ENCODE measurements at places on chromosomes 3 and 15. TPM values are rescaled to one million over a fixed set of nuclear protein-coding genes. Genes with fewer than 3 reads are reported as not detected.

CRELD1 gene
- total RNA-seq = 18.7 TPM

DNA sequence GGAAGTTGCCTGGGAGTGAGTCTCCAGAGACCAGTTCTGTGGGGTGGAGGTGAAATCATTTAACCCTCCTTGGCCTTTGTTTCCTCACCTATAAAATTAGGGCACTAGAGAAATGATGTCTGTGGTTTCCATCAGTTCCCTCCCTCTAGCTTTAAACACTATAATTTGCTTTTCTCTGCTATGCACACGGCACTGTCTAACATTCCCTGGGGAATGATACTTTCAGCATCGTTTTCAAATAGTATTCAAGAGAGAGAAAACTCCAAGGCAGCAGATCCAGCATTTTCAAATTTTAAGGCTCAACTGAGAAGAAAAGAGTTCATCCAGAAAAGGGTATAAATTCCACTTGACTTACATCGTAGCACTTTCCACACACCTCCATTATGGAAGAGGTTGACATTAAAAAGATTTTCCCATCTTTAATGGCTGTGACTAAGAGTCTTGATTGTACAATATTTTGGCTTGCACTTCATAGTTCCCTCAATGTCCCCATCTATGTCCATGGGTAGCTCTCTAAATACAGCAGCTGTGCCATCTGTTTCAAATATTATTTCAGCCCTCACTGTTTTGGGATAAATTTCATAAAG lies 137.7 kb upstream of the ZPLD1 start:
- no peak for DNase-seq

DNA sequence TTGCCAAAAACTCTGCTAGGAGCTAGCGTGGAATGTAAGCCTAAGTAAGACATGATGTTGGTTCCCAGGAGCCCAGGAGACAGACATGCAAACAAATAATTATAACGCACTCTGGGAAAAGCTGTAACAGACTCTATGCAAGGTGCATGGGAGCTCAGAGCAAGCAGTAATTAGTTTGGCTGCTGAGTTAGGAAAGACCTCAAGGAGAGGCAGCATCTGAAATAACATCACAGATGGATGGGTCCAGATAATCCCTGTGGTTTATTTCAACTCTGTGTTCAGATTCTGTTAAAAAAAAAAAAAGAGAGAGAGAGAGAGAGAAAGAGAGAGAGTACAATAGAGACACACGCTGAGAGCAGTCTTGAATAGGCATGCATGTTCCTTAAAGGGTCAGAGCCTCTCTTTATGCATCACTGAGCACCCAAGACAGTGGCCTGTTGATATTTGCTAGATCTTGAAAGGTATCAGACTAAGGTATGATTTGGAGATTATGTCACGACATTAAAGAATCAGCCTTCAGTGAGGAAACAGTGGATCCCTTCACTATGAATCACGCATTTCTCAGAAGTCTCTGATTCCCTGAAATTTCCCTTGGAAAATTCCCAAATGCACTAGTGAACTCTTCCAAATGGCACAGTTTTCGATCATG lies 124.4 kb upstream of the LIPC start:
- DNase-seq = no peak

PRR20G gene
- 0.30 TPM for total RNA-seq

GRCh38 chr3:55283441-55283925 lies 203.6 kb downstream of the WNT5A start:
- DNase-seq = no peak

- peak; percentile 59 for DNase-seq
Observed at GRCh38 chr3:133578548-133579191, 5.2 kb downstream of the CDV3 start.

SI gene
- not detected for total RNA-seq

DNA sequence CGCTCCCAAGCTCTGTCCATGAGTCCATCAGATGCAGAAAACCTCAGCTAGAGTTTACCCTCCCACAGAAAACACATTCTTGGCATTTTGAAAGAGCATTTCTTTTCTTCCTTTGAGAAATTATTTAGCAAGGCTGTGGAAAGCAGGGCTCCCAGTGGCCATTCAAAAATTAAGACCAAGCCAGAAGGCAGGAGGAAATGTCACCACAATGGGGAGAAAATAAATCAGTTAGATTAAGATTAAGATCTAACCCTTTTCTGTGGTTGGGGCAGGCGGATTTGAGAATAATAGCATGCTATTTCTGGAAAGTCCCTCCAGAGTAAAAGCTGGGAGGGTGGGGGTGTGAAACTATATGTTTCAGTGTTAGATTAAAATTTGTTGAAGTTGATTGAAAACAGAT lies 20.2 kb downstream of the LRIG1 start:
- DNase-seq = no peak

DNA sequence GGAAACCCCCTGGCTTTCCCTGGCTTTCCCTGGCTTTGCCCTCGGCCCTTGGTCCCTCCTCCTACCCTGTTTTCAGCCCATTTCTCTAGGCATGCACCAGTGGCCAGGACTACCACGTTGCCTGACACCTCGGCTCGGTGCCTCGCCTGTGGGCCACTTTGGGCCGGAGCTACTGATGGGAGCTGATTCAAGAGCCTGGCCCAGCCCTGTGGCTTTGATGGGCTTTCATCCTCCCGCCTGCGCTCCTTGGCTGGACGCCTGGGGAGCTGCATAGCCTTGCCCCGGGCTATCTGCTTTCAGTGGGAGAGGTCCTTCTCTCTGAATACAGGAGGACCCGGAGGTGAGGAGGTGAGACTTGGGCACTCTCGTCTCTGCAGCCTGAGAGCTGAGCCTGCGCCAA lies 192.7 kb upstream of the HES1 start:
- DNase-seq = no peak
